ENCODE measurements at places on chromosomes 1 and 21.

DNA sequence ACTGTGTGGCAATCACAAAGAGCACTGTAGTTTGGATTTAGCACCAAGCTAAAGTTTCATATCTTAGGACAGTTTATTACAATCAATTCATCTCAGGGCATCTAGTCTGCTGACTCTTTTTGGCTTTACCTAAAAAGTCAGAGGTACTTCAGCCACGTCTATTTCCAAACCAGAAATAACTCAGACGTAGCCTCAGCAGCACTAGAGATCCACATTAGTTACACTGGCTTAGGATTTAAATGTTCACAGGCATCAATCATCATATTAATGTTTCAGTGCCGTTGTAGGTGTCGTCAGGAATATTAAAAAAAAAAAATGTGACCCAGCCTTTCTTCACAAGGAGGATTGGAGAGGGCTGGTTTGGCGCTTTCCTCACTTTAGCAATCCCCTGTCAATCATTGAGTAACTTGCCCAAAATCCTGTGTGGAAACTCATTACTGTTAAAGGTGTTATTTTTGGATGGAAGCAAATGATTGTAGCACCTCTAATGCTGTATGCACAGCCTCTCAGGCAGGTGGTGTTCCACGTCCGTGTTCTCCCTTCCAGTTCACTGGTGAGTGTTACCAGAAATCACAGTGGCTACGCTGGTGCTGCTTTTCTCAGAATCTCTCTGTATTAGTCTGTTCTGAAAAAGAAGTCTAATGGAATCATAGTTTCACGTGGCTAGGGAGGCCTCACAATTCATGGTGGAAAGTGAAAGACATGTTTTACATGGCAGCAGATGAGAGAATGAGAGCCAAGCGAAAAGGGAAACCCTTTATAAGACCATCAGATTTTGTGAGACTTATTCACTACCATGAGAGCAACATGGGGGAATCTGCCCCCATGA lies 45.4 kb downstream of the NEK7 start:
- no peak for DNase-seq

DNA sequence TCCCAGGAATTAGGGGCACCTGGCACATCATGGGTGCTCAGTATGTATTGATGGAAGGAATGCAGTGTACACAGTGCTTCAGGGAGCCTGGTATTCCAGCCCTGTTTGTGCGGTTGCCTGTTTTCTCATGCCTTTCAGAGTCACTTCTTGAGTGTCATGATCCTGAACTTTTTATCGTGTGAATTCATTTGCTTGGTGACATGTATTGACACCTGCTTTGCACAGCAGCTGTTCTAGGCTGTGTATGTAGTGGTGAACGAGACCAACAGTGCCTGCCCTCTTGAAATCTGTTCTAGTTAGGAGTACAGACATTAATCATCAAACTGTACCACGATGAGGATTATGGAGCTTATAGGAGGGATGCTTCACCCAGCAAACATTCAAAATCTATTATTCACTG lies 6.1 kb downstream of the HTR6 start:
- no peak for DNase-seq

GRCh38 chr1:217251121-217251520 lies 379.8 kb downstream of the GPATCH2 start:
- DNase-seq = no peak

DNA sequence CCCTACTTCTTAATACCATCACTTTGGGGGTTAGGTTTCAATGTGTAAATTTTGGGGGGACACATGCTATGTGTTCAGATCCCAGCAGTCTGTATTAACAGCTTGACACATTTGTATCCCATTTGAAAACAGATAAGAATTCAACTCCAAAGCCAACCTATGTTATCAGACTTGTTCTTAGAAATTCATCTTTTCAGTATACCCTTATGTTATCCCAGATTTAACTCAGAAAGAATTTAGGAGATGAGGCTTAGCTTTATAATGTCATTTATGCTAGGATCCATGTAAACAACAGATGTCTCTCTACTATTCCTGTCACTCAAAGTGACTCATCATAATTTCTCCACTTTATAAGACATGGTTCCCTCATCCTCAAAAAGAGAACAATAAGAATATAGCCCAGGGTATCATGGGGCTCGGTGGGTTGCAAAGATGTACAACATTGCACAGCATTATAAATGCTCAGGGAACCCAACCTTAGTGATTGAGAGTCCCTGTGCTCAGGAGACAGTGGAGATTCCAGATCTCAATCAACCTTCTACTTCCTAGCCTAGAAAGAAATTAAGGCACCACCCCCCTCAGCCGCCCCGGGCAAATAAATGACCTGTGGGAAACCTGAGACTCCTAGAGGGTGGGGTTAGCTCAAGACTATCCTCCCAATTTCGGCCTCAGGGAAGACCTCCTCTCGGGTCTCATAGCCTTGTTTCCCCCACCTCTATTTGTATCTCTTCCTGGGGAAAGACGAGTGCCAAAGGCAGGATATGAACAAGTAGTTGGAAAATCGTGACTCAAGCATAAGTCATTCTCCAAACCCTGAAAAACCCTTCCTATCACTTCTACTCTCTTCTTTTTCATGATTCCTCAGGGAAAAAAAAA lies 265.1 kb upstream of the CAMK1G start:
- no peak for DNase-seq

DNA sequence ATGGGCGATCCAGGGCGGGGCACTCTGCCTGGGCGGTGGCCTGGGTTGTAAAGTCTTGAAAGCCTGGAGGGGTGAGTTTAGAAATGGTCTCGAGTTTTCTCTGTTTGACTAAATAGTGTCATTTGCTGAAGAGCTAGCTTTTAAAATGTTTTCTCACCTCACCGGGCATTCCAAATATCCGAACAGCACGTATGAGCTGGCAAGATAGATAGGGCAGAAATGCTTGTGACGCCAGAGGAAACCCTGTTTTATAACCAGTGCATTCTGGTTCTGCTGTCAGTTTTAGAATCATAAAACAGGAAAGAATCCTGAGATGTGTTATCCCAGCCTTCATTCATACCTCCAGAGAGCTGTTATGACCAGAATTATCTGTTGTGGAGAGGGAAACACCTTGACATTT lies 725 bp downstream of the RTCA start:
- no peak for DNase-seq

DNA sequence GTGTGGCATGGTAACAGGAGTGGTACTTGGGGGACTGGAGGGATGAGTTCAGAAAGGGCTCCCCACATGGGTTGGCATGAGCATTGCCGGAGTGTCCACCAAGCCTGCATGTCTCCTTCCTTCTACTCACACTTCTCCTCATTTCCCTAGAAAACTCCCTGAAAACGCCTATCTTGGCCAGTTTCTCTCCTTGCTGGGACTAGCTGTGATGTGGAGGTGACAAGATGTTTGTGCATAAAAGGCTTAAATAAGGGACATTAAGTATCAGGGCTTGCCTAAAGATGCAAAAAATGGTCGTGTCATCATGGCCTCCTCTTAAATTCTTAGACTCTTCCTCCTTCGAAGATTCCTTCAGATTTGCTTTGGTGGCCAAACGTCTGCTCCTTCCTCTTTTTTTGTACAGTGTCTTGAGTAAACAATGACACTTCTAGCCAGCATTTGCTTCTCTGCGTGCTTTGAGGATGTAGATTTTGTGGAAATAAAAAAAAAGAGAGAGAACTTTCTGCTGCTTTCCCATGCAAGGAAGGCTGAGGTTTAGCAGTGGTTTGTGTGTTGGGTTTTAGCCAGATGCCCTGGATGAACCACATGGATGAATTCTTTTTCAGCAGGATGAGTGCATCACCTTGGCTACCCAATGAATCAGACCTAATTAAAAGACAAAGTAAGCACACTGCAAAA lies 239.1 kb upstream of the IRF2BP2 start:
- no peak for DNase-seq

DNA sequence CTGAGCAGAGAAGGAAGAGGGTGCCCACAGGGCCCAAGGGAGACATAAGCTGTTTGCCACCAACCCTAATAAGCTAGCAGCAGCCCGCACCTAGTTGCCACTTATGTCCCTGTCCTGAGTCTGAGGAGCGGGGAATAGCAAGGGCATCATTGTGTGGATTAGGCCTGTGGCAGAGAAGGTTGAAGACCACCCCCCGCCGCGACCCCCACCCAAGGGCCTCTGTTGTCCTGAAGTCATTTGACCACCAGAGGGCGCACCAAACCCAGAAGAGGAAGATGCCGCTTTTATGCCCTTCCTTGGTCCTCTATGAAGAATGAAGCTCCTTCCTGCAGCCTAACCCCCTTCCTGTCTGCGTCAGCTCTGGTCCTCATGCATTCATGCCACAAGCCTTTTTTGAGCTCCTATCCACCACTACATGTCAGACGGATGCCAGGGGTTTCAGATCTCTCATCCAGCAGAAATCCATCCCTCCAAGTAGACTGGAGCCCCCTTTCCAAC lies 16.6 kb downstream of the RHBG start:
- peak; percentile 55 for DNase-seq

GRCh38 chr21:28516021-28516420 lies 476.7 kb downstream of the LTN1 start:
- DNase-seq = no peak

GRCh38 chr1:1307261-1307922 lies 338 bp downstream of the ACAP3 start:
- DNase-seq = no peak

GRCh38 chr1:225422031-225422605 lies 5.7 kb downstream of the LBR start:
- no peak for DNase-seq

GRCh38 chr1:174982971-174983689 lies 16.6 kb upstream of the CACYBP start:
- no peak for DNase-seq

GRCh38 chr1:46184920-46185658 lies 8.8 kb upstream of the P3R3URF start:
- DNase-seq = peak; percentile 40

- no peak for DNase-seq
These were observed 17.6 kb upstream of the GBP3 start for GRCh38 chr1:89040315-89040626.

GRCh38 chr1:22611530-22611947 lies 24.9 kb upstream of the C1QA start:
- no peak for DNase-seq

All from stimulated activated CD4-positive, alpha-beta T cell treated with anti-CD3 and anti-CD28 coated beads, Interleukin-1b, Interleukin-23, amount 100 ng/mL, for 1 hour (primary cell).